CD4-positive, alpha-beta T cell treated with Interferon alpha-2 for 1 hour (primary cell): ENCODE measurements at places on chromosomes 6 and 20.
A peak's percentile ranks its signal among the peaks of the same experiment; 100 is the strongest.

DNA sequence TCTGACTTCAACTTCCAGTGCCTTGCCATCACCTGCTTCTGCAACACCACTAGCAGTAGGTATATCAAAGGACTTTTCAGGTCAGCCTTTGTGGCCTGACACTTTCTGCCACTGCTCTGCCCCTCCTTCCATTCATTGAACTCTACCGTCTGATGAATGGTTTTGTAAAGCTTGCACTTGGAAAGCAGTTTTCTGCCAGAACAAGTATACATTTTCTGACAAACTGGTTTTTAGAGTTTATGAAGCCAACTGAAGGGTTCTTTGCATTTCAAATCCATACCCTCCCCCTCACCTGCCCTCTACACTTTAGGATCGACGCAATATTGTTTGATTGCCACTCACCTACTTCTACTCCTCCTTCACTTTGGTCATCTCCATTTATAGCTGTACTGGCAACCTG is 603.1 kb downstream of the HACE1 start:
- DNase-seq, result no peak

DNA sequence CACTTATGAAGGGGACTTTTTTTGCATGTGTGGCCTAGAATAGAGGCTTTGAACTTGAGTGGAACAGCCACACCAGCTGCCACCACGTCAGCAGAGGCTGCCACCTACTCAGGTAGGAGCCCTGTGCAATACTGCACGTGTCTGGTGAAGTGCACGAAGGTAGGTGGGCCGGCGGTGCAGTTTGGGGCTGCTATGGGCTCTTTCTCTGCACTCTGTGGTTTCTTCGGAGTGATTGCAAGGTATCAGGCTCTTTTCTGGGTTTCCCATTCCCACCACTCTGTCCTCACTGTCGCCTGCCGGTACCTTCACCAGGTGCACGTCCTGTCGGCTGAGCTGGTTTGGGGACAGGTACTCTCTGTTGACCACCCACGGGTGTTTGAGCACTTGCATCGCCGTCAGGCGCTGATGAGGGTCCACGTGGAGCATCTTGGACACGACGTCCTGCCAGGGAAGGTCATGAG is 30.8 kb upstream of the MPC1 start:
- DNase-seq, result peak; percentile 21

GRCh38 chr20:59351157-59352040 is 51.0 kb downstream of the EDN3 start:
- no peak for DNase-seq

DNA sequence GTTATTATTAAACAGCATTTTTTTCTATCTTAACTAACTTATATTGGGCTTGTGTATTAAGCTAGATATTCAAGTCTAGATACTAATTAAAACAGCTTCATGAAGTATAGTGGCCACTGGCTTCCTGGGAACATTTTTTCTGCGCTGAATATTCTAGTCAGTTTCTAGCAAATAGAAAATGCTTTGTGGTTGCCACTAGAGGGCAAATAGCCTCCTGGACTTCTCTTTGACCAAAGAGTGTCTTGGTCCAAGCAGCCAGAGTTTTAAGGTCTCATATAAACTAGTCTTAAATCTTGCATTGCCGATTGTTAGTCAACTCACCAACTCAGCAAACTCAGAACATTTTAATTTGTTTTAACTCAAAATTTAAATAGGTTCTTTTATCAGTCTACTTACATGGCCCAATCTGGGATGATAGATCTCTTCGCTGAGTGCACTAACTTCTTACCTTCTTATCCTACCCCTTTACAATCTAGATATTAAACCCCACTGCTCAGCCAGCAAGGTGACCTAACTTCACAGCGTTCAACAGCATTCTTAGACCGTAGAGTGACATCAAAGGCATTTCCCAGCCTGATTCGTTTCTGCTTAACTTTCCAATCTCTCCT is 24.6 kb upstream of the ID4 start:
- no peak for DNase-seq

GRCh38 chr6:34132486-34133185 is 13.3 kb downstream of the GRM4 start:
- peak; percentile 19 for DNase-seq

DNA sequence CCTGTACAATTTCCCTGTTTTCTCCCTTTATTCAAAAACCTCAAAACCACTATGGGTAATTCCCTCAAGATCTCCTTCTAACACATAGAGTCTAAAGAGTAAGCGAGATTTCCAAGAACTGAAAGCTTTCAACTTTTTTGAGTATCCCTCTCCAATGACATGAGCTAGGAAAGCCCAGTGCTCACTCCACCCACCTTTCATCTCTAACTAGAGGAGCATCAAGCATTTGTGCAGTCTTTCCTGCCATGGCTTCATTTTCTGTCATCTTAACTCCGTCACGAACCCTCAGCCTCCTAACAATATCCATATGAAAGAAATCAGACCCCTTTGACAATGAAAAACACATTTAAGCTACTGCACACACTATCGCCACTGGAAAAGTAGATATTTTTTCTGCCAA is 91.9 kb upstream of the SUPT3H start:
- no peak for DNase-seq

DNA sequence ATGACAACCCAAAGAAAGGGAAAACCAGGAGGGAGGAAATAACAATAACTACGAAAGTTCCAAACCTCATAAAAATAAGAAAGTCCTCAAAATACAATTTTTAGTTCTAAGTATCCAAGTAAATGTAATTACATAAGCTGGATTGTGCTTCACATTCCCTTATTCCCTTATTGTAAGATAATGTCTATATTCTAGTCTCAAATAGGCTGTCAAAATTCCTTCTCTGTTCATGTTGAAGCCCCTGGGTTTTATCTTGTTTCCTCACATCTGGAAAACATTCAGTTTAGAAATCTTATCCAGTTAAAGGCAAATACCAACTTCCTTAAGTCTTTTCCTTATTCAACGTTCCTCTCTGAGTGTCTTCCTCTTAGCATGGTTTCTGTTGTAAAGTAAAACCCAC is 282.3 kb downstream of the CD109 start:
- DNase-seq, result no peak

- DNase-seq, result no peak
Measured at GRCh38 chr6:69005199-69005598, 370.1 kb downstream of the ADGRB3 start.

GRCh38 chr20:43691928-43692524 is 25.1 kb downstream of the MYBL2 start:
- DNase-seq, result peak; percentile 59

- no peak for DNase-seq
Measured at GRCh38 chr6:71721642-71722041, 164.7 kb upstream of the RIMS1 start.

GRCh38 chr20:61373956-61374545 is 122.0 kb downstream of the CDH4 start:
- no peak for DNase-seq

DNA sequence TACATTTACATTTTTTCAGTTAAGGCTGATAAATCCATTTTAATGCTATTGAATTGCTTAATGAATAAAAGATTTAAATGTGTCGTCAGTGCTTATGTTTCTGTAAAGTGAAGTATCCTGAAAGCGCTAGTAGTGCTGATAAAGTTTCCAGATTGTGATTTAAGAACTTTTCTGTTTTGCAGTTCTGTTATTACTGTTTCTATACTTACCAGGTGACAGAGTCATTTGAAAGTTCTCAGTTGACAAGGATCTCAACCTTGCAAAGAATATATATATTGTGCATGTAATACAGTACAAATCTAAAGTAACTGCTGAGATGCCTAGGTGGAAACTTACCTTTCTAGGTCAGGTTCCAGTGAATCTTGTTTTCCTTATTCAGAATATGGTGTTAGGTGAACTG is 201.8 kb downstream of the ARID1B start:
- no peak for DNase-seq

DNA sequence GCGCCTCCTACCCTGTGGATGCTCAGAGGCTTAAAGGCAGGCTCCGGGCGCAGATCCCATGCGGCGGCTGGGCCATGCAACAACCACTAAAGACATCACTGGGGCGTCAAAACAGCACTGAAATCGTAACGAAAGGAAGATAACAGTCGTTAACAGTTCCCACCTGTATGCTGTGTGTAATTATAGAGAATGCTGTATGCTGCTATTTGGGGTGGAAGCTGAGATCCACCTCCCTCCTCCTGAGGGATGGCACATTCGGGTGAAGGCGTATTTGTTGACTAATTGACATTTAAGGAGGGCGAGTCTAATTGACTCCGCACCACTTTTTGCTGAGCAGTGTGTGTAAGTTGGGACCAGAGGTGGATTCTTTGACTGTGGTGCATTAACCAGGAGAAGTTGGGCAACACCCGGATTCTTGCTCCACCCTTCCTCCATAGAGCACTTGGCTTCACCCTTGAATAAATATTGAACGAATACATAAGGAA is 687 bp downstream of the SLC35A1 start:
- peak; percentile 62 for DNase-seq

- no peak for DNase-seq
Measured at GRCh38 chr6:131635384-131636340, 1.4 kb upstream of the ENPP3 start.

DNA sequence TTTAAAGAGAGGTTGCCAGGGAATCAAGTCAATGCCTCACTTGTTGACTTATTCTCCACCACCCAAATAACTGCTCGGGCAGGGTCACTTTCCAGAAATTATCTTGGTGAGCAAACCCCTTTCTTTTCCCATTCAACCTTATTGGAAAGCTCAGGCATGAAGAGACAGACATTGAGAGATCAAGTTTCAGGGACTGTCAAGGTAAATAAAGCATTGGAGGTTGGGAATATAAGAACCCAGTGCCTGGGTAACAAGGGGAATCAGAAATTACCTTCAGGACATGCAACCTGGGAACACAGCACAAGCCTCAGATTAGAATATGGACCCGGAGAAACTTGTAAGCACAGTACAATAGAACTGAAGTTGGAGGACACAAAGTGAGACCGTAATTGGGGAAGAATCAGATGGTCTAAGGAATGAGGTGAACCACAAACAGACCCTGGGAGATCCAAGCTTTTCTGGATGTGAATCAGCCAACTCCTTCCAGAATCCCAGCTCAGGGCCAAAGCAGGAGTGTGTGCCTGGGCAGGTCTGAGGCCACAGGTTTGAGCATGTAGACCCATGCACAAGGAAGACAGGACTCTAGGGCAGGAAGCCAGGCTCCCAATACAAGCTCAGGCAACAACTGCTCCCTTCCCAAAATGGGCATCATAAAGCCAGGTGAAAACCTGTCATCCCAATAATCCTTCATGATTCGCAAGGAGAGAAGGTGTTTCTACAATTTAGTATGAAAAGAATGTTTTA is 512.8 kb downstream of the MAFB start:
- no peak for DNase-seq

- DNase-seq, result no peak
Measured at GRCh38 chr6:158068893-158069799, 87.5 kb downstream of the SYNJ2 start.

DNA sequence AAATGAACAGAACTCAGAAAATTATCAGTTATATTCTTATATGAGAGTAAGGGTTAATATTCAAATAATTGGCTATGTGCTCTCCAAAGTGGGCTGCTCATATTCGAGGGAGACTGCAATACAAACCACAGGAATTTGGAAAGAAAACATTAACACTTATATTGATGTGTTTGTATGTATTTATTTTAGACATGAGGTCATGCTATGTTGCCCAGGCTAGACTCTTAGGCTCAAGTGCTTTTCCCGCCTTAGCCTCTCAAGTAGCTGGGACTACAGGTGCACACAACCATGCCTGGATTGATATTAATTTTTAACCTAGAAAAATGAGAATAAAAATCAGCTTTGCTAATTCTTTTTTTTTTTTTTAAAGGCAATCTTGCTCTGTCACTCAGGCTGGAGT is 35.0 kb downstream of the BTBD9 start:
- no peak for DNase-seq

- no peak for DNase-seq
Measured at GRCh38 chr6:136822046-136822375, 381 bp upstream of the PEX7 start.

- no peak for DNase-seq
Measured at GRCh38 chr6:22838345-22838744, 269.0 kb downstream of the HDGFL1 start.

DNA sequence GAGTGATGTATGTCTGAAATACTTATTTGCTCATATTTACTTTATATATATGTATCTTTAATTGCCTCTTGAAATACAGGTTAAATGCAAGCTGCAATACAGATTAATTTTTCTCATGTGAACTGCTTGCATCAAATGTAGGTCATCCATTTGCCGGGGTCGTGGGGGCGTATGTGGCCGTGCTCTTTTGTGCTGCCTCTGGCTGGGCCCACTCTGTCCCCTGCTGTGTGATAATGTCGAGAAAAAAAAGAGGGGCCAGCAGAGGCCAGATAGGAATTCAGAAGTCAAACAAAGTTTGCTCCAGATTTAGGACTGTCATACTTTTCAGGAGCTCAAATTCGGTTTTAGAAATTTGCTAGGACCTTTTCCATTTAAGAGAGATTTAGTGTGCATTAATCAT is 459.6 kb upstream of the SOX4 start:
- no peak for DNase-seq

DNA sequence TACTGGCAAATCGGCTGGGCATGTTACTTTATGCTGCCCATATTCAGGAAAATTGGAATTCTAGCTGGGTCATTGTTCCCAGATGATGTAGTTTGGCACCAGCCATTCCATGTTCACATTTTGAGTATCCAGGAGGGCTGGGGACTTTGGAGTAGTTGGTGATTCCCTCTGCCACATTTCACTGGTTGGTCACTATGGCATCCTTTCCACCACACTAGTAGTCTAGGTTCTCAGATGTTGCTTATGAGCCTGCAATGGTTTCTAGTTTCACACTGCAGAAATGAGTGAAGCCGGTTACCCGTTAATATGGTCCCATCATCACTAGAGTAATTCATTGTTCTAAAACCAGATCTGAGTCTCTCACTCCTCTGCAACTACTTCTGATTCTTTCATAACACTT is 4.6 kb downstream of the PTPN1 start:
- DNase-seq, result no peak

DNA sequence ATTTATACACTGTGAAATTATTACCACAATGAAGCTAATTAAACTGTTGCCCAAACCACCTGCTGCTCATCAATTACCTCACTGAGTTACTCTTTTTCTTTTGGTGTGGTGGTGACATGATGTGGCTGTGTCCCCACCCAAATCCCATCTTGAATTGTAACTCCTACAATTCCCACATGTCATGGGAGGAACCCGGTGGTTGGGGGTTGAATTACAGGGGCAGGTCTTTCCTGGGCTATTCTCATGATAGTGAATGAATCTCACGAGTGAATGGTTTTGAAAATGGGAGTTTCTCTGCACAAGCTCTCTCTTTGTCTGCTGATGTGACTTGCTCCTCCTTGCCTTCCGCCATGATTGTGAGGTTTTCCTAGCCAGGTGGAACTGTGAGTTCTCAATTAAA is 145.0 kb downstream of the LRRC1 start:
- no peak for DNase-seq

DNA sequence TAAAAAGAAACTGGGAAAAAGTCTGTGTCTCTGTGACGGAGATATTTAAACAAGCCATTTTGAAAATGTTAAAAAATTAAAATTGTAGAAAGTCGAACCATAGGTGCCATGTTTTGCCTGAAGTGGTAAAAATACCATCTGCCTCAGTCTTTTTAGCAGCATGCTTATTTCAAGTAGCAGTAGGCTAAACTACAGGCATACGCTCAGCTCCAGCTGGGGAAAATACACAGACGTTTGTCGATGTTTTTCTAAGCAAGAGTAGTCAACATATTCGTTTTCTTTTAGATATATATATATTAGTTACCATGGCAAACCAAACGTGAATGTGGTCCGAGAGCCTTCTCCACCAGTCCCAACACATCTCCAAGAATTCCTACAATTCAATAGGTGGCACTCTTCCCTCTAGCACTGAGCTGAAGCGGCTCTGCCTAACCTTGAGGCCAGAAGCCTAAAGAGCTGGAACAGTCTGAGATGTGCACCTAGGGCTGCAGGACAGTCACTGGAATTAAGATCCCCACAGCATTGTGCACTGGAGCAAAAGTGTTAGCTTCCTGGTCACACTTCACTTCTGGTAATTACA is 70.2 kb upstream of the BEND3 start:
- DNase-seq, result no peak
